ENCODE measurements at places on chromosomes 7 and 10.

DNA sequence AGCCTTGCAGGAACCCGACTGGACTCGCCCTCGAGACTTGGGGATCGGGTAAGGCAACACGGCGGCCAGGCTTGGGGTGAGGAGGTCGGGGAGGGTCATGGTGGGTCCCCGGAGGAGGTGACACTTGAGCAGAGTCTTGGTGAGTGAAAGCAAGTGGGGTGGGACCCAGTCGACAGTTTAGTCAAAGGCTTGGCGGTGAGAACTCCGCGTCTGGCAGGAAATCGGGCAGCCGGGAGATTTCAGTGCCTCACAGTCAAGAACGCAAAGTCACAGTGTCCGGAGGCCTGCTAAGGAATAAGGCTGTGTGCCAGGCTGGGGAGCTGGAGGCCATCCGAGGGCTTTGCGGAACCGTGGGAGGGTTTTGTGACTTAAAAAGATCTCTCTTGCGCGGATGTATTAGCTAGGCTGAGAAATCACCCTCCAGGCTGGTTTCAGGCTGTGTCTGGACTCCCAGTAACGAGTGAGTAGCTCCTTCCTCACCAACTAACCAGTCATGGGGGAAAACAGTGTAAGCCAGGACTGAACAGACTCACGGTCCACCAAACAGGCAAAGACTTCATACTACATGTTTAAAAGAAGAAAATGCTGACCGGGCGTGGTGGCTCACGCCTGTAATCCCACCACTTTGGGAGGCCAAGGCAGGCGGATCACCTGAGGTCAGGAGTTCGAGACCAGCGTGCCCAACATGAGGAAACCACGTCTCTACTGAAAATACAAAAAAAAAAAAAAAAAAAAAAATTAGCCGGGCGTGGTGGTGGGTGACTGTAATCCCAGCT, 613 bp downstream of the AP5Z1 start:
- peak; percentile 53 for DNase-seq

- no peak for DNase-seq
Measured at GRCh38 chr10:58797356-58797755, 284.7 kb downstream of the BICC1 start.

DNA sequence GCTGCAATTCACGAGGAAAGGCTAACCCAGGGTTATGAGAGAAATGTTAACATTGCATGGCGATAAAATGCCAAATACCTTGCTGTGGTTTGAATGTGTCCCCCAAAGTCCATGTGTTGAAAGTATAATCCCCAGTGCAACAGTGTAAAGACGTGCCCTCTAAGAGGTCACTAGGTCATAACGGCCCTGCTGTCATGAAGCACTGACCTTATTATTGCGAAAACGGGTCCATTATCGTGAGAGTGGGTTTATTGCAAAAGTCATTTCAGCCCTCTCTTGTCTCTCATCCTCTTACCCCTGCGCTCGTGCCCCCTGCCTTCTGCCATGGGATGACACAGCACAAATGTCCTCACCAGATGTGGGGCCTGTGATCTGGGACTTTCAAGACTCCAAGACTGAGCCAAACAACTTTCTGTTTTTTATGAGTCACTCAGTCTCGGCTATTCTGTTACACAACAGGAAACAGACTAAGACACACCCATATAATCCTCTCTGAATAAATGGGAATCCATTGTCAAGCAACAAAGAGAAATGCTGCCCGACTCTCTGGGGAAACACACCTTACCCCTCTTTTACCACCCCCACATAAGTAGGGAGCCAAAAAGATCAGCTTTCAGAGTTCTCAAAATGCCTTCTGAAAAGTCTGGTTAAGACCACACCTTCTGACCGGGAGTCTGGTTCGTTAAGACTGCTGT, 73.1 kb upstream of the UCN3 start:
- peak; percentile 37 for DNase-seq

DNA sequence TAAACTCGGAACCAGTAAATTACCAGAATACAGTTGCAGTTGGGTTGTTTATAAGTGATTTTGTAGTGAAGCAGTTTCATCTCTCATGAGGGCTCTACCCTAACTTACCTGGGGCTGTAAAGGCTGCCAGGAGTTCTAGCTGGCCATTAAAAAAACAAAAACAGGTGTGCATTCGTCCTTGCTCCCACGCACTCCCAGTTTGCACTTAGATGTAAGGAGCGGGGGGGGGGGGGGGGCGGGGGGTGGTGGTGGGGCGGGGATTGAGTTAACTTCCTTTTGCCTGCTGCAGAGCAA, 2.3 kb upstream of the PFKFB3 start:
- no peak for DNase-seq
